Astrocyte (in vitro differentiated cells and primary cell): ENCODE measurements at places on chromosomes 1 and 21. TPM values are rescaled to one million over a fixed set of nuclear protein-coding genes. Genes with fewer than 3 reads are reported as not detected.

DNA sequence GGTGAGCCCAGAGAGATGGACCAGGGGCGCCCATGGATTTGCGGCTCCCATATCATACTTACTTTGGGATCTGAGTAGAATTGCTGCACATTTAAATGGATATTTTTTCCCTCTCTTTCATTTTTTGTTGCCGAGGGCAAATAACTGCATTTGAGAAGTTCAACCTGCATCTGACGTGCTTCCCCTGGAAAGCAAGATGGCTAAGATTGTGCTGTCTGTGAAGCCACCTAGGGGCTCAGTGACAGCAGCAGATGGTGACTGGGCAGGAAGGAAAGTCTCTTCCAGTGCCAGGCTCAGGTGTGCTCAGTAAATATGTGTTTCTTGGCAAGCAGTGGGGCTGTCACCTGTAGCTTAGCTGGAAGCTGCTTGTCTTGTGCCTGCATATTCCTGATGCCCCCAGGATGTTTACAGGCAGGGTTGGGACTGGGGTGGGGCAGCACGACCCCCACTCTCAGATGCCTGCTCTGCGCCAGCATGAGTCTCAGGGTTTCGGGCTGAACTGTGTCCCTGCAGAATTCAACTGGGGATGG lies 59.8 kb upstream of the ETV3 start:
- DNase-seq, result no peak
- no peaks in the 10 kb centered on the region for H3K4me1 ChIP-seq
- H3K27me3 ChIP-seq, result peaks cover 25% of the 10 kb centered on the region
- no peaks in the 10 kb centered on the region for H3K36me3 ChIP-seq
- H3K27ac ChIP-seq, result no peak overlapping the region

- peaks cover 1% of the 10 kb centered on the region for H3K36me3 ChIP-seq
- no peak overlapping the region for H3K27ac ChIP-seq
- H3K4me1 ChIP-seq, result no peaks in the 10 kb centered on the region
- DNase-seq, result no peak
- no peak overlapping the region for H3K4me3 ChIP-seq
Measured at GRCh38 chr1:233241759-233242158, 53.8 kb downstream of the PCNX2 start.

GRCh38 chr21:32182449-32182848 lies 96.4 kb downstream of the MIS18A start:
- H3K4me3 ChIP-seq, result no peak overlapping the region
- DNase-seq, result no peak
- H3K36me3 ChIP-seq, result no peaks in the 10 kb centered on the region
- no peak overlapping the region for H3K27ac ChIP-seq
- H3K4me1 ChIP-seq, result no peaks in the 10 kb centered on the region

GRCh38 chr21:26136671-26137070 lies 33.9 kb downstream of the APP start:
- no peak overlapping the region for H3K27ac ChIP-seq
- no peaks in the 10 kb centered on the region for H3K36me3 ChIP-seq
- no peak overlapping the region for H3K4me3 ChIP-seq
- no peaks in the 10 kb centered on the region for H3K27me3 ChIP-seq
- peak; percentile 42 for DNase-seq

DNA sequence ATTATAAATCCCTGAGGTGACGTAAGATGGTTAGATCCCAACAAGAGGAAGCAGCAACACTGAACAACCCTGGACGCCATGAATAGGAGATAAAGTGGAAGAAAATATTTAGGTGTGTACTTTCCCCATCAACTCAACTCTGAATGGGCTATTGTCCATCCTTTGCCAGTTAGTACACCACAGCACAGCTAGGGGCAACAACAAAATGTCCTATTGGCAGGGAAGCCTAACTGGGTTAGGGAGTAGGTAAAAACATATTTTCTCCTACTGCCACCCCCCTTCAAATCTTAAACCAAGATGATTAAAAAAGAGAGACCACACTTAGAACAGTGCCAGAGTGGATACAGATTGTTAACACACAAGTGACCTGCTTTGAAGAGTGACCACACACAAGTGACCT lies 220.0 kb downstream of the LBR start:
- H3K27ac ChIP-seq, result no peak overlapping the region
- H3K4me3 ChIP-seq, result no peak overlapping the region
- no peaks in the 10 kb centered on the region for H3K36me3 ChIP-seq
- DNase-seq, result no peak
- H3K4me1 ChIP-seq, result no peaks in the 10 kb centered on the region

Gene SYF2
- total RNA-seq, result 28.5 and 29.1 TPM in 2 replicates
